ENCODE measurements at places on chromosomes 11 and 22. TPM values are rescaled to one million over a fixed set of nuclear protein-coding genes. Genes with fewer than 3 reads are reported as not detected.

The CCDC116 gene
- total RNA-seq = 0.13 TPM

- DNase-seq = no peak
These were observed 17.1 kb downstream of the TOM1 start for GRCh38 chr22:35316751-35317150.

DNA sequence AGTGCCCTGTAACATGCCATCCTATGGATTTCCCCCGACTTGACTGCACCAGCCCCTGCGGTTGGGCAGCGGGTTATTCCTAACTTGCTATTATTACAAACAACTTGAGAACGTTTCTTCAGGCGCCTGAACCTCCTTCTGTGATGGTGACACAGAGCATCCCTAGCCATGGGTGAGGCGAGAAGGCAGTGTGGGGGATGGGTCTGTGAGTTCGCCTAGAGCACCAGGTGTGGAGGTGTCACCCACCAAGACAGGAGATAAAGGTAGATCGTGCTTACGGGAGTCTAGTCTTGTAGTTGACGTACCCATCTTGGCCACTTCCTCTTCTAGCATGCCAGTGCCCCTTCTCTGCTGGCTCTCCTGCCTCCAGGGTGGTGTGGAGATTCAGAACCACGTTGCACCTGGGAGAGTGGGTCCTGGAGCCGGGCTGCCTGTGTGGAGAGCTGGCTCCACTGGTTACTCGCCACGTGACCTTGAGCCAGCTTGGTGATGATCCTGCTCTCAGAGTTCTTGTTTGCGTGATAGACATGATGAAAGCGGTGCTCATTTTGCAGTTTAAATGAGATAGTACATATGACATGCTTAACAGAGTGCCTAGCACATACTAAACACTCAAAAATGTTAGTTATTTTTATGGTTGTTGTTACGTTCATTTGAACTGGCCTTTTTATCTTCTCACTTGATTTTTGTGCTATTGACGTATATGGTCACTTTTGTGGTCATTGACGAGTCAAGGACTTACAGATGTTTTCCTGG lies 37.8 kb downstream of the TBC1D22A start:
- no peak for DNase-seq

The TNNT3 gene
- not detected for total RNA-seq

- DNase-seq = no peak
These were observed 29.3 kb upstream of the CBX7 start for GRCh38 chr22:39181778-39182177.

The SDHAF2 gene
- 39.1 TPM for total RNA-seq

GRCh38 chr11:2419638-2420501 lies 19.3 kb downstream of the TSSC4 start:
- DNase-seq = peak; percentile 62

- DNase-seq = peak; percentile 21
These were observed 47.9 kb upstream of the SUSD2 start for GRCh38 chr22:24133187-24133965.

- peak; percentile 93 for DNase-seq
These were observed 3.5 kb downstream of the ARRB1 start for GRCh38 chr11:75347781-75348566.

GRCh38 chr22:48306785-48307510 lies 1520.7 kb downstream of the BRD1 start:
- DNase-seq = no peak

DNA sequence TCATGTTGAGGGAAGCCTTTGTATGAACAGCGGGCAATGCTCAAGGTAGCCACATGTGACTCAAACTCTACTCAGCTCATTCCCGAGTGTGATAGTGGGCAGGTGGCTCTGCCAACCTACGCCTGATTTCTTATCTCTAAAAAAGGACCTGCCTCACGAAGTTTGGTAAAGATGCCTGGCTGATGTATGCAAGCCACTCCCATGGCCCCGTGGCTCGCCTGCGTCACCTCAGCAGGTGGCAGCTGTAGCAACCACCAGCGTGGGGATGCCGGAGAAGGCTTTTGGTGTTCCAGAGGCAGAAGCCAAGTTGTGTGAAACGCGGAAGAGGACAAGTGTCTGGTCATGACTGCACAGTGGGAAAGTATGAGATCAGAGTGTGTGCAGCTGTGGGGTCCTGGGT lies 5.4 kb downstream of the FADS2 start:
- no peak for DNase-seq

- no peak for DNase-seq
These were observed 884.4 kb upstream of the CNTN5 start for GRCh38 chr11:98136357-98136756.

DNA sequence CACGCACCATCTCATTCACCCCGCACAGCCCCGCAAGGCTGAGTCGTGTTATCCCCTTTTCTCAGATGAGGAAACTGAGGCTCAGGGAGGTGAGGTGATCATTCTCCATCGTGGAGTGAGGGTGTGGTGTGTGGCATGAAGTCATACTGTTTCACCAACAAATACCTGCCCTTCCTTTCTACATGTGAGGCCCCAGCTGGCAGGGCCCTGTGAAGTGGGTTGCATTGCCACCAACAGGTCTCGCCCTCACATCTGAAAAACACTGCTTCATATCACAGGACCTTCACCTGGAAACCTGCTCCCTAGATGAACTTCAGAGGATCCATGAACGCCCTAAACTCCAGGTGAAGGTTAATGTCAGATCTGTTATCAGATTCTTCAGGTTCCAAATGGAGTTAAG lies 4.3 kb downstream of the SSTR3 start:
- DNase-seq = no peak

- no peak for DNase-seq
These were observed 36.7 kb downstream of the LARGE1 start for GRCh38 chr22:33883561-33883960.

Measured in dermis microvascular lymphatic vessel endothelial cell (primary cell).